CD8-positive, alpha-beta memory T cell (primary cell): ENCODE measurements at places on chromosomes 1 and 21.

GRCh38 chr1:8212580-8213031 is 105.3 kb upstream of the SLC45A1 start:
- no peak for DNase-seq

DNA sequence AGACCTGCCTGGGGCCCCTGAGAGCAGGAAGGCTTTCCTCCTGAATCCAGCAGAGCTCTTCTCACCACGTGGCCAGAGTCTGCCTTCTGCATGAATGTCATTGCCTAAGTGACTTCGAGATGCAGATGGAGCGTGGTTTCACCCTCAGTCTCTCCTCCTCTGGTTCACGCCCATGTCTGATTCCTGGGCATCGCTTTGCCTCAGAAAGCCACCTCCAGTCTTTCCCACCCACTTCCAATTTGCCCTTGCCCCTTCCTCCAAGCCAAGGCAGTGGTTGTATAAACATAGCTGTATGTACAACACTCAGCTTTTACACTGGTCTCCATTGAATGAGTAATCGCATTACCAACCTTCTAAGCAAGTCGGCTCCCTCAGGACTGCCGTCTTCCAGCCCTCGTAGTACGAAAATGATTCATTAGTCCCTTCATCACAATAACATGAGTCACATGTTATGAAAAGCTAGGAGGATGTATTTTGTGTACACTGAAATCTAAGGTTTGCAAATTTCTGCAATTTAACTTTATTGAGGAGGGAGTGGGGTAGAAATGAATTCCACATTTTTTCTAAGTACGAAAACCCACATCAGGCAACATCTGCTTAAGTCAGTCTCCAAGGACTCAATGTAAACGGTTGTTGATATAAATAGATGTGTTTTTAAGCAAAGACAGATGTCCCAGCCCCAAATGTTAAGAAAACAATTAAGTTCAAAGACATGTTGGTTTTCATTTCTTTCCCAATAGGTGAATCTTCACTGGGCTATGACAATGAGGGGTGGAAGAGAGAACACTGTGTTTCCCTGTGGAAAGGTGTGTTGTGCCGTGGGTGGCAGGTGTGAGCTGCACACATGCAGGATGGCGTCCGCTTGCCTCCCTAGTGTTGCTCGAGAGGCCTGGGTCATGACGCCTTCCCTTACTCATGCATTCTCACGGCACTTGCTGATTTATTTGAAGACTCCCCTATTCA is 32.3 kb upstream of the ETS2 start:
- no peak for DNase-seq

GRCh38 chr21:18987520-18988026 is 584.0 kb upstream of the TMPRSS15 start:
- no peak for DNase-seq

DNA sequence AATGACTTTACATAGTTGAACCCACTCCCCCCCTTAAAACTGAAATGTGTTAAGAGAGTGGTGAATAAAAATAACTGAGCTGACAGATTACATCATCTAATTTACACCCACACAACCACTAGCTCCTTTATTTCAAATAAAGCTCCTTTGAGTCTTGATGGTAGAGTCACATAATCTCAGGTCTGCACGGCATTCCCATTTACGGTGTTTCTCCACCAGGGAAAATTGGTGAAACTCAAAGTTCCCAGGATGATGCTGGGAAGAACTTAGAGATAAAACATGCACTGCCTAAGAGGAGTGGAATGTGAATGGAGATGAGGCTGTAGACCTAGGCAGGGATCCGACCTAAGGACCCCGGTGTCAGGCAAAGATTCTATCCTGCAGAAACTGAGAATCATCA is 727.8 kb upstream of the ADAMTS5 start:
- no peak for DNase-seq

DNA sequence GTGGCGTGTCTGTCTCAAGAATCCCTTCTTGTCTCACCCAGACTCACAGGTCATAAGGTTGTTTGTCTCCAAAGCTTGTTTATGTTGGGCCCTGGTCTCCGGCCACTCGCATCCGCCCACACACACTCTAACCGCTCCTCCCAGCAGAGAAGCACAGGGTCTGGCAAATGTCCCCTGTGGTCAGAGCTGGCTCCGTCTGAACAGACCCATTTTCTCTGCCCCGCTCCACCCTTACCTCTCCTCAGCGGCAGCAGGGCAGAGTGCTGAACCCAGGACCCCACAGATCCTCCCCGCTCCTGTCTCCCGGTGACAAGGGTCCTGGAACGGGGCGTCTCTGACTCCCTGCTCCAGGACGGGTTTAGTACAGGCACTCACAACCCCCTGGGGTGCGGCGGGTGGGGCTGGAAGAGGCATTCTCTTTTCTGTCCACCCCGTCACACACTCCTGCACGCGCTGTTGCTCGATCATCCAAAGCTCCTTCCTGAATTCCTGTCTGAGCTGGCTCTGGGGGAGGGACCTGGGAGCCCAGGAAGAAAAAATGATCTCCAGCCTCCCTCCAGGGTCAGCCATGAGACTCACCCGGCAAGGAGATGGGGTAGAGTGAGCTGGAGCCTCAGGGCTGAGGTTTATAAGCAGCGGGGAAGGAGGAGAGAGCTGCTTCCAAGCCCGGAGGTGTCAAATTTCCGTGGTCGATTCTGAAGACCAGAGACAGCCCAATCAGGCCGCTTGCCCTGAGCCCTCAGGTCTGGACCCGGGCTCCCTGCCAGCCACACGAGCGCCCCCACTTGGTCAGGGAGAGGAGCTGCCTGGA is at the start of gene S100A13:
Gene S100A13, minus strand, starts transcription at position 602 of the 811 bp plus-strand sequence. CDS start 1,033 bp downstream, outside the sequence.
- no peak for DNase-seq

DNA sequence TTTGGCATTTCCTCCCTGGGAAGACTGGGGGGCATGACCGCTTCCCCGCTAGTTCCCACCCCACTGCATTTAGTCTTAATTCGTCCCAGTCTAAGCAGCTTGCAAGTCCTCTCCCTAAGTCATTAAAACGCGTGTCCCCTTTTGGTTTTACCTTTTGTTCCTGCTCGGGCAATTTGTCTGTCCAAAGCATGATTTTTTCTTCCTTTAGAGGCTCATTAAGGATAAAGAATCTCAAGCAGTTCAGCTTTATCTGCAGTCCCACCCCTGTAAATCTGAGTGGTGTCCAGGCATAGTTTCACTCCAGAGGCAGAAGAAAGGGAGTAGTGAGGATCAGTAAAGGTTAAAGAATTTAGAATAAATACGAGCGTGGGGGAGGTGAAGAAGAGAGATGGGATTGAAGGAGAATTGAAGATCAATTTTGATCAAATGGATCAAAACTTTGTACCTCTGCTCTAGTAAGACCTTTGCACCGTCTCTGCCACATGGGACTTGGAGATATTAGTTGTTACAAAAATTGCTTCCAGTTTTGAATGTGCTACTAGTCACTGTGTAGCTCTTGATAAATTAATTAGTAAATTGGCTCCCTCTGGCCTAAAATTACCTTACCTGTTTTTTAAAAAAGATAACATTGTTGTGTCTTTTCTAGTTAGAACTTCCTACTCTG is 989 bp upstream of the ETV3 start:
- DNase-seq, result no peak

- DNase-seq, result no peak
Observed at GRCh38 chr1:44733365-44733764, 2.4 kb upstream of the RNU5D-1 start.

- DNase-seq, result no peak
Observed at GRCh38 chr1:16175610-16176553, 20.0 kb upstream of the EPHA2 start.

- no peak for DNase-seq
Observed at GRCh38 chr1:193042766-193043691, 16.1 kb downstream of the UCHL5 start.

- peak; percentile 7 for DNase-seq
Observed at GRCh38 chr1:91697416-91697815, 188.5 kb downstream of the TGFBR3 start.

GRCh38 chr1:232868793-232869491 is 63.7 kb downstream of the MAP10 start:
- DNase-seq, result no peak

DNA sequence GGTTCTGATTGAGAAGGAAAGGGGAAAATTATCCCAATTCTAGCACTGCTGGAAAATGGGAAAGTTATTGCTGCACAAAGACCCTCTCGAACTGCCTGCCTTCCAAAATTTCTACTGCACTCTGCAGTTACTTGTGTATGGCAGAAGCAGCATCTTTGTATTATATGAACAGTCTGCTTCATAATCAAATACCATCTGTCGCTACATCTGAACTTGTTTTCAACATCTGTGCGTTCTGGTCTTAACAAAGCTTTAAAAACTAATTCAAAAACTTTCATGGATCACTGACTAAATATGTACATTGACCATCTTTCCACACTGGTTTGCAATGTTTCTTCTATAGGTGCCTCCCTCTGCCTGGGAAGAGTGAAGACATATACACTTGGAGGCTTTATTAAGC is 79.2 kb downstream of the PROX1 start:
- no peak for DNase-seq

DNA sequence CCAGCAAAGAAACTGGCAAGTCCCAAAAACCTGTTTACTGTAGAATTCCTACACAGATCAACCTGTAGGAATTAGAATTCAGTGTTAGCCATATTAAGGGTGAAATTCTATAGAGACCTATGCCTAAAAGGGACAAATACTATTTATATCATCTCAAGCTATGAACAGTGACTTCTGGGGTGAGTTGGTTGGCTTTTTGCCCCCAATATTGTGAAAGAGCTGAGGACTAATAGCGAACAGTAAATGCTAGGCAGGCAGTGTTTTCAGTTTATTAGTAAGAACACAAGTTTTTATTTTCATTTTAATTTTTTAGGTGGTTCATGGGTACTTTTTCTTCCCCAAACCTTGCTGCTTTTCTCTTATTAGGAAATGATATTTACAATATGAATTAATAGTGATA is 15.3 kb downstream of the SLC16A4 start:
- no peak for DNase-seq

GRCh38 chr1:219460896-219461815 is 151.7 kb downstream of the ZC3H11B start:
- no peak for DNase-seq

GRCh38 chr1:17765444-17766411 is 10.6 kb downstream of the ACTL8 start:
- DNase-seq, result no peak

DNA sequence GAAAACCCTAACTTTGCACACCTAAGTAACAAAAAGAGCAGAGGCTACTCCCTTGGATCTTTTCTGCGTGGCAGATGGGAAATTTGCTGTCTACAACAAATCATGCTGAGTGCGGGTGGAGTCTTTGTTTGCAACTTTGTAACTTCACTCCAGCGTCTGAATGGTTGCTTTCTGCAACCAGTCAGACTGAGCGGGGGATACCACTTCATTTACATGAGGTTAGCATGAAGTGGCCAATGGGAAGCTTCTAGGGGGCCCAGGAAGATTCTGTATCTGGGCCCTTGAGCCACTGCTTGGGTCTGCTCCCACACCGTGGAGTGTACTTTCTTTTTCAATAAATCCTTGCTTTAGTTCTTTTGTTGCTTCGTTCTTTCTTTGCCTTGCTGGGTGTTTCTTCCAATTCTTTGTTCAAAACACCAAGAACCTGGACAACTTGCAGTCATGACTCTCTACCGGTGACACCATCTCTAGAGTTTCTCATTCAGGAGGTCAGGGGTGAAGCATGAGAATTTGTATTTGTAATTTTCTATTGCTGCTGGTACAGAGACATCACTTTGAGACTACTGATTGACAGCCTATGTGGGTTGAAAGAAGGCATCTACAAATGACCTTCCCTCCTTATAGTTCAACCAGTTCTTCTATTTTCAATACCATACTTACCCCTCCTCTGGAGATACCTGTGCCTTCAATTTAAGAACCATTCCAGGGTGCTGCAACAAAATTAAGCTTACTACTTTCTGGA is 55.8 kb upstream of the RC3H1 start:
- no peak for DNase-seq

- peak; percentile 56 for DNase-seq
Observed at GRCh38 chr1:6447818-6448748, 17.9 kb downstream of the TNFRSF25 start.

DNA sequence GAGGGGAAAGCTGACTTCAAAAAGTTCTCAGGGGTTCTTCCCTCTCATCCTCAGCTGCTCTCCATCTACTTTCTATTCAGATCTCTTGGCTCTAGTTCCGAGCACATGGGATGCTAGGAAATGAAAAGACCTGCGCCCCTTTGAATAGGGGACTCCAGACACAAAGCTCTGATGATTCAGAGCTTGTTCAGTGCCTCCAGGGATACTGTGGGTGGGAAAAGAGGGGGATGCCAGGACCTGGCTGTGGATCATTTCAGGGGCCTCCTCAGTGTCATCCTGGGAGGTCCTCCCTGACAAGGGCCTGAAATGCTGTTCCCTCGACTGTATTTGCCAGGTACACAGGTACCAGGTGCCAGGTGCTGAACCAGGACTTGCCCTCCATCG is 943 bp upstream of the KIAA0040 start:
- no peak for DNase-seq

GRCh38 chr1:116712510-116712909 is 41.7 kb upstream of the CD2 start:
- no peak for DNase-seq

DNA sequence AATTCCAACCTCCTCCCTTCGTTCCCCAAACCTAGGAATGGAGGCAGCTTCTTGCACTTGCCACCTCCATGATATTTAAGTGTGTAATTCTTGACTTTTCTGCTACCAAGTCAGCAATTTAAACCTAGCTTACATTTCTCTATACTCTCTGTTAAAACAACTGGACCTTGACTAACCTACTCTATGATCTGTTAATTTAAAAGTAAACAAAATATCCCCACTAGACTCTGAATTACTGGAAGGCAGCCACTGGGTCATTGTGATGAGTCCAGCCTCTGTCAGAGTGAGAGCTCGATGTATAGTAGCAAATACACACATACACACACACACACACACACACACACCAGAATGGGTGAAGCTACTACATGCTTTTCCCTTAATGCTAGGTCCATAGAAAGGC is 40.0 kb upstream of the DHCR24 start:
- DNase-seq, result no peak

DNA sequence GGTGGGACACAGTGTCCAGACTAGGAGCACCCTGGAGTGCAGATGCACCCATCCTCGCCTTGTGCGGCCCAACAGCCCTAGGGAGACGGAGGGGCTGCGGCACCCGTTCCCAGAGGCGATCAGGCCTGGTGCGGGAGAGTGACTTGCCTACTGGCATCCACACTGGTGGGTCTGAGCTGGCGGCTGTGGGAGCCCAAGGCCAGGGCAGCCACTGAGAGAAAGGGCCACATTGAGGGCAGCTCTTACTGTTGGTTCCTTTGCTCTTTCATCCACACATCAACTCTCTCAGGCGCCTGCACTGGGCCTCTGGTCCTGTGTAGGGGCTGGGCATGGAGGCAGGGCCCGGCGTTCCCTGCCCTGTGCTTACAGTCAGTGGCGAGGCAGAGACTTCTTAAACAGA is 8.6 kb downstream of the PODN start:
- DNase-seq, result no peak

- no peak for DNase-seq
Observed at GRCh38 chr1:43518935-43519686, 11.6 kb upstream of the PTPRF start.

GRCh38 chr1:6099787-6100765 is 54.4 kb downstream of the KCNAB2 start:
- DNase-seq, result no peak

DNA sequence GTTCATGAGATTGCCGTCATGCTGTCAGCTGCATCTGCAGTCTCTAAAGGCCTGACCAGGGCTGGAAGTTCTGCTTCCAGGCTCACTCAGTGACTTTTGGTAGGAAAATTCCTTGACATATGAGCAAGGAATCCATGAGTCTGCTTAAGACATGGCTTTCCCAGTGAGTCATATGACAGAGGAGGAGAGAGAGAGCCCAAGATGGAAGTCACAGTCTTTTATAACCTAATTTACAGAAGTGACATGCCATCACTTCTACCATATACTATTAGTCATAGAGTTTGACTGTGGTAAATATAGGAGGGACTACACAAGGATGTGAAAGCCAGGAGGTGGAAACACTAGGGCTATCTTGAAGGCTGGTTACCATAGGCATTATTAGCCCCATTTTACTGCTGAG is 115.2 kb downstream of the ROR1 start:
- no peak for DNase-seq
